ENCODE measurements at places on chromosomes 2 and 18.

GRCh38 chr2:85428343-85428881 is 9.9 kb downstream of the SH2D6 start:
- DNase-seq: no peak

DNA sequence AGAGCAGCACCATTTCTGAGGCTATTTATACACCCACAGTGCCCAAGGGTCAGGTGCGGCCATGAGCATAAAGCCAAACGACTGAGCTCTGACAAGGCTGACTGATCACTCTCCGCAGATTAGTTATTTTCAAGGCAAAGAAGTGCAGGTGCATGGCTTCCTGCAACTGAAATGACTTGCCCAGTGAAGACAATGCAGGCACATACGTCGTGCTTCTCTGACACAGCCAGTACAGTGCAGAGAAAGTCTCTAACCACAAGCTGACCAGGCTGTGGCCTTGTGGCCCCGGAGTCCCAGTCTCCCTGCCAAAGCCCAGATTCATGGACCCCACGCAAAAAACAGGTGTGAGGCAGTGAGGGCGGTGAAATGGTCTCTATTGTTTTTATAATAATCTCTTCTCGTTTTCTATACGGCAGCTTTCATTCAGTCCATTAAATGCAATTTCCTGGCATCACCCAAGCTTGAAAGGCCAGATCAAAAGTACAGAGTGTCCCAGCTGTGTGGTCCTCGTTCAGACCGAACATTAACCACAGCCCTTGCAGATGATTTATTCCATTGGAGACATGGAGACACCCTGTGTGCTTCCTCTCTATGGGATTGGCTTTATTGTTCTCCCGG is 447.0 kb upstream of the ID2 start:
- no peak for DNase-seq

- peak; percentile 88 for DNase-seq
Observed at GRCh38 chr2:201969938-201970785, 63.5 kb upstream of the FZD7 start.

GRCh38 chr18:21099442-21099841 is 12.2 kb downstream of the ROCK1 start:
- DNase-seq: no peak

DNA sequence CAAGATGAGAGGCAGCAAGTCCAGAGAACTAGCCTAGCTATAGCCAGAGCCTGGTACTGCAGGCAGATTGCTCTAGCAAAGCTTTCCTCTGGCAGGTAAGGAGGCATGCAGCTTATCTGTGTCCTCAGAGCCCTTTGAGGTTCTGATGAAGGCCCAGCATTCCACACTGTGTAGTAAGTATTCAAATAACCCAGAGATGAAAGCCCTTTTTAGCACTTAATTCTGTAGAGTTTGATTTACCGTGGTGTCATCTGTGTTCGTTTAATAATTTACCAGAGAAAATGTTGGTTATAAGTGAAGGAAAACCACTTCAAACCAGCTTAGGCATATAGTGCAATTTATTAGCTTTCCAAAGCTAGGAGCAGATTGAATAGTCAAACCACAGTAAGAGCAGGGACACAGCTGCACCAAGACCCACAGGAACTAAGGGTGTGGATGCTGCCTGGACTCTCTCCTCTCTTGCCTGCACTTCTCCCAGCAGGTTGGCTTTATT is 226.6 kb downstream of the BABAM2 start:
- no peak for DNase-seq

DNA sequence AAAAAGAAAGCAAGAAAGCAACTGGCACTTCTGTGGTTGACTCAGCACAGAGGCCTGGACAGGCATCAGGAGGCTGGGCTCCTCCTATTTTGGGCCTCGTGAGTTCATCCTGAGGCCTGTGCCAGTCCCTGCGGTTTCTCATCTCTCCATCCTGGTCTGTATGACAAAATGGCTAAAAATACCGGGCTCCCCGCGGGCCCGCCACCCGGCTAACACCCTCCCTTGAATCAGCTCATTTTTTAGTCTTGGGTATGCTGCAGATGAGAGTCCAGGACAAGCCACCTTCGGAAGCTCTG is 62.3 kb upstream of the YWHAQ start:
- peak; percentile 46 for DNase-seq

GRCh38 chr2:25981596-25982272 is 563 bp downstream of the KIF3C start:
- no peak for DNase-seq

GRCh38 chr2:64638502-64639120 is 15.1 kb downstream of the SERTAD2 start:
- DNase-seq: no peak

- no peak for DNase-seq
Observed at GRCh38 chr2:132429941-132430573, 13.5 kb downstream of the GPR39 start.

Measured in fibroblast of skin of scalp (primary cell).